ENCODE measurements at places on chromosomes 16 and 17.

GRCh38 chr16:72018470-72018869 is 9.9 kb downstream of the DHODH start:
- no peak for DNase-seq
- H3K4me1 ChIP-seq, result no peaks in the 10 kb centered on the region
- no peak overlapping the region for H3K27ac ChIP-seq
- H3K27me3 ChIP-seq, result no peaks in the 10 kb centered on the region

DNA sequence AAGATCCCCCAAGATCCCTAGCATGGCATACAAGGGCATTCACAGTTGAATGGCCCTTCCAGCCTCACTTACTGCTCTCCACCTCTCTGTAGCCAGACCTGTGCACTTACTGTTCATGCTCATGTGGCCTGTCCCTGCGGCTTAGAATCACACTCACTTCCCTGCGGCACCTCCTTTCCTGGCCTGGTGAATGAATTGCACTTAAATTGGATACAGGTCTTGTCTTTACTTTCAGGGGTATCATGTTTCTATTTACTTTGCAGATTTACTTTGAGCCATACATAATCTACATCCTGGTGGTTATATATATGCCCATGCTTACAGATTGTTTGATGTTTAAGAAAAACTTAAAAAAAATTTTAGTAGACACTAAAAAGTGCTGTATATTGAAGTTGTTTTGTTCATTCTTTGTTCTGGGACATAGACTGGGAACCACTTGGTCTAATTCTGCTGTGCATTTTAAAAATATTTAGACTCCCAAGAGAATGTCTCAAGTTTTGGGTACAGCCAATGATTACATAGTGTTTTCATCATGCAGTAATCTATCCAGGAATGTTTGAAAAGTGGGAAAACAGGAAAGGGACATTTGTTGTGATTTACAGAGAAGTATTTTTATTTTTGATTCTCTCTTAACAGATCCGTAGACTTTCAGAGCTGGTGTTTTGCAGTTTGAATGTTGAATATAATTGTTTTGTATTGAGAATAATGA is 63.9 kb downstream of the NUP88 start:
- no peak overlapping the region for H3K27ac ChIP-seq
- H3K4me3 ChIP-seq, result no peak overlapping the region
- no peaks in the 10 kb centered on the region for H3K27me3 ChIP-seq

DNA sequence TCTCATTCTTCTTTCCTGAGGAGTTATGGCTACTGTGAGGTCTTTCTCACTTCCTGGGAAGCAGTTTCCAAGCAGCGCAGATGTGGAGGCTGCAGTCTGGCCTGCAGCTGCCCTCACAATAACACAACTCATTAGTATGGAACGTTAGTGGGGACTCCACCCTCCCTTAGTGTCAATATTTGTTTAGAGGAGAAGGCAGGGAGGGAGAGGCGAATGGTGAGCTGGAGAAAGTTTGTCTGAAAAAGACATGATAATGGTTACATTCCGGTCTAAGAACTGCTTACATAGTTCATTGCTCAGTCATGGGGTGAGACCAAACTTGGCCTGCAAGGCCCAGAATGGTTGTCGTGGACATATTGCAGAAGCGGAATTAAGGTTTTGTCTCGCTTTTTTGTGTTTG is 170.2 kb downstream of the HS3ST3B1 start:
- H3K4me1 ChIP-seq, result no peaks in the 10 kb centered on the region
- H3K27me3 ChIP-seq, result no peaks in the 10 kb centered on the region
- DNase-seq, result no peak
- H3K4me3 ChIP-seq, result no peak overlapping the region
- no peaks in the 10 kb centered on the region for H3K36me3 ChIP-seq
- H3K27ac ChIP-seq, result no peak overlapping the region

- no peaks in the 10 kb centered on the region for H3K4me1 ChIP-seq
- H3K4me3 ChIP-seq, result no peak overlapping the region
- no peaks in the 10 kb centered on the region for H3K27me3 ChIP-seq
- no peak for DNase-seq
- no peaks in the 10 kb centered on the region for H3K36me3 ChIP-seq
Measured at GRCh38 chr17:62855156-62855555, 47.0 kb upstream of the MARCHF10 start.

- peaks cover 23% of the 10 kb centered on the region for H3K36me3 ChIP-seq
- H3K4me3 ChIP-seq, result no peak overlapping the region
- H3K4me1 ChIP-seq, result peaks cover 3% of the 10 kb centered on the region
- no peak overlapping the region for H3K27ac ChIP-seq
- DNase-seq, result no peak
- H3K27me3 ChIP-seq, result no peaks in the 10 kb centered on the region
Measured at GRCh38 chr17:50693036-50693682, 14.6 kb downstream of the ANKRD40 start.

DNA sequence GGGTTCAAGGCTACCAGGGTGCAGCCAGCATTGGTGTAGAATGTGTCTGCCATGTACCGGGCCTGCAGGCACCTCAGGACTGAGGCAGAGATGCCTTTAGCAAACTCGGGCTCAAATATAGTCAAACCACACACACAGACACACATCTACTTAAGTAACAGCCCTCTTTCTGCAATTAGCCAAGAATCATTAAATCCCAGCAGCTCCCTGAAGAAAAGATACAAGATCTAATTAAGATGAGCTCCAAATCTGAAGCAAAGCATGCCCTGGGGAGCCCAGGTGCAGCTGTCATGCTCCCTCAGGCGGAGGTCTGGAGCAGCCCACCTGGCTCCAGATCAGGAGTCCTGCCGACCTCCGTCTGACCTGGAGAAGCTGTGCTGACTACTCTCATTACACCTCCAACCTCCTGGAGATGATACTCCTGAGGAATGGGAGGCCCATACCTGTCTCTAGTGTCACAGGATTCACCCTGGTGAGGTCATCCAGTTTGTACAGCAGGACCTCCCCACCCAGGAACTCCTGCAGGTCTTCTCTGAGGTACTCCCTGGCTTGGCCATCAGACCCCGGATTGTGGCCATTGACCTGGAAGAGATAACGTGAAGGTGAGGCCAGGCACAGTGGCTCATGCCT is 6.9 kb downstream of the MYO19 start:
- H3K27me3 ChIP-seq, result no peaks in the 10 kb centered on the region
- DNase-seq, result no peak
- H3K36me3 ChIP-seq, result peaks cover 23% of the 10 kb centered on the region
- no peak overlapping the region for H3K4me3 ChIP-seq
- H3K27ac ChIP-seq, result no peak overlapping the region
- H3K4me1 ChIP-seq, result peaks cover 14% of the 10 kb centered on the region

- peaks cover 20% of the 10 kb centered on the region for H3K4me1 ChIP-seq
- H3K27me3 ChIP-seq, result no peaks in the 10 kb centered on the region
- no peaks in the 10 kb centered on the region for H3K36me3 ChIP-seq
- DNase-seq, result no peak
- no peak overlapping the region for H3K4me3 ChIP-seq
Measured at GRCh38 chr16:89444151-89444723, 46.1 kb downstream of the ANKRD11 start.

DNA sequence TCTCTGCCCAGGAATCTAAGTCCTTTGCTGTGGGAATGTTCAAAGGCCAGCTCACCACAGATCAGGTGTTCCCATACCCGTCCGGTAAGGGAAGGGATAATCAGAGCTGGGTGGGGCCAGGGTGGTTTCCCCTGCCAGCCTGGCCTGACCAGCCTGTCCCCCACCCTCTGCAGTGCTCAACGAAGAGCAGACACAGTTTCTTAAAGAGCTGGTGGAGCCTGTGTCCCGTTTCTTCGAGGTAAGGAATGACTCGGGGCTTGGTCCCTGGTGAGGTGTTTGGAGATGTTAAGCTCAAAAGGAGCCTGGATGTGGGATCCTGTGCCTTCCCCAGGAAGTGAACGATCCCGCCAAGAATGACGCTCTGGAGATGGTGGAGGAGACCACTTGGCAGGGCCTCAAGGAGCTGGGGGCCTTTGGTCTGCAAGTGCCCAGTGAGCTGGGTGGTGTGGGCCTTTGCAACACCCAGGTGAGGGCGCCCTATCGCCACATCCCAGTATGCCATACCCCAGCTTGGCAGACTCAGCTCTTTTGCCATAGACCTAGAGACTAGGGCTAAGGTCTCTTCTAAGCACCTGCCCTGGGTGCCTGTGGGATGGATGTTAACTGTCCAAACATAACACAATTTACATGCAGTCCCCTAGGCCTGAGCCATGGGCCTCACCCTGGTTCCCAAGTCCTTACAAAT is 997 bp downstream of the ACADVL start:
- no peaks in the 10 kb centered on the region for H3K27me3 ChIP-seq
- H3K36me3 ChIP-seq, result peaks cover 15% of the 10 kb centered on the region
- peak overlapping the region; percentile 61 for H3K4me3 ChIP-seq
- H3K4me1 ChIP-seq, result peaks cover 23% of the 10 kb centered on the region

DNA sequence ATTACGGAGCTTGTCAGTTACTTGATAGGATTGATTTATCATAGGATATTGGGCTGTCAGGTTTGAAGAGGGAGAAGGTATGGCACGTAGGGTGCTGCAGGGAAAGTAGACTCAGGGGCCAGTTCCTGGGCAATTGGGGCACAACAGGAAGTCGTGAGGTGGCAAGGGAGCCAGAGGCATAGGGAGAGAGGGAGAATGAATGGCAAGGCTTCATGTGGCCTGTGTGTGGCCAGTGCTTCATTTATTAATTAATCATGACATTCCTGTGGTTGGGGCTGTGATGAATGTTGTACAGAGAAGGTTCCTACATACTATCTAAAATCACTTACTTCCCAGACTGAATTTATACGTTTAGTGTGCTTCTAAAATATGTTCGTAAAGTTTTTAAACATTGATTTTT is 19.3 kb downstream of the MFSD11 start:
- H3K27ac ChIP-seq, result no peak overlapping the region
- no peaks in the 10 kb centered on the region for H3K36me3 ChIP-seq
- H3K4me1 ChIP-seq, result no peaks in the 10 kb centered on the region
- no peak overlapping the region for H3K4me3 ChIP-seq

DNA sequence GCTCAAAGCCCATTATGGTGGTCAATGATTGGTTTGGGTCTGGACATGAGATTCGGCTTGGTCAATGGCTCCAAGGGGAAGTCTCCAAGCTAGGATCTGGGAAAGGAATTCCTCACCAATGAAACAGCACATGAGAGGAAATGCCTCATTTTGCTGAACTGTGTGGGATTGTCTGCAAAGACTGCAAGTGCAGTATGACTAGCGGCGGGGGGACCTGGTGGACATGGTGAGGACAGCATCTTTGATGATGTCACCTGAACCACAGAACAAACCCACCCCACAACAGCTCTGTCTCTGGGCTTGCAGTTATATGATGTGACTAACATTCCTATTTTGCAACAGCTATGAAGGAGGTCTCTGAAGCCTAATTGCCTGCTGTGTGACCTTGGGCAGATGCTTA is 50.6 kb upstream of the NKD1 start:
- no peak overlapping the region for H3K4me3 ChIP-seq
- no peaks in the 10 kb centered on the region for H3K36me3 ChIP-seq
- no peak for DNase-seq

All from endothelial cell of umbilical vein (primary cell).